EL (cell line): ENCODE measurements at places on chromosomes 5 and 9.

DNA sequence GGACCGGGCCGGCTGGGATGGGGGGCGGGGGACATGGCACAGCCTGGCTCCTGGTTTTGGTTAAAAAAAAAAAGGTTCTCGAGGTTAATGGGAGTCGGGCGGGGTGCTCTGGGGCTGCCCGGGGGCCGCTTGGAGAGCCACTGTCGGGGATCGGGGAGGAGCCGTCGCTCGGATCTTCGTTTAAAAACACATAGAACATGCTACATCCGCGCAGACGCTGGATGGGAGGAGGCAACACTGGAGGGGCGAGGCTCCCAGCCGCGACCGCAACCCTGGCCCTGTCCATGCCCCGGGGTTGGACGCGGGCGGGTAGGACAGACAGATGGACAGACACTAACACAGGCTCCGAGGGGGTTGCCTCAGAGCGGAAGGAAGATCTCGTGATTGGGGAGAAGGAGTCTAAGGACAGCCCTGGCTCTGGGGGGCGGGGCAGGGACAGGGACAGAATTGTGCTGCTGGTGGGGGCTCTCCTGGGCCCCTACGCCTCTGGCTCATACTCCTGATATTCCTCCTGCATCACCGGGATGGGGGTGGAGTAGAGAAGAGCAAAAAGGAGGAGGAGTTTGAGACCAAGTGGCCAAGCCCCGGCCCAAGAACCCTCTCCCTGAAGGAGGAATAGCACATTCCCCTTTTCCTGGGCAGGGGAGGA, 9.9 kb downstream of the SNCB start:
- peak; percentile 48 for DNase-seq

DNA sequence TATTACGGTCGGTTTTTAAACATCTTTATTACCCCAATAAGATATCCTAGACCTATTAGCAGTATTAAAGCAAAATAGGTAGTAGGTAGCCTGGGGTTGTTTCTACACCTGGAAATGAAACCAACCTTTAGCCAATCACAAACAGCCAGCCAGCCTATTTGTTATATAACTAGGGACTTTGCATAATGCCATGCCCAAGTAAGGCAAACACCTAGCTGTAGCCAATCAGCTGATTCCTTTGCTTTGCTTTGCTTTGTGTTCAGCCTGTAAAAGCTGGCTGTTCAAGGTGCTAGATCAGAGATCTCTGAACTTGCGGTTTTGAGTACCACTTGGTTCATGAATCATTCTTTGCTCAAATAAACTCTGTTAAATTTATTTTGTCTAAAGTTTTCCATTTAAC, 46.5 kb upstream of the SETD9 start:
- DNase-seq: no peak

DNA sequence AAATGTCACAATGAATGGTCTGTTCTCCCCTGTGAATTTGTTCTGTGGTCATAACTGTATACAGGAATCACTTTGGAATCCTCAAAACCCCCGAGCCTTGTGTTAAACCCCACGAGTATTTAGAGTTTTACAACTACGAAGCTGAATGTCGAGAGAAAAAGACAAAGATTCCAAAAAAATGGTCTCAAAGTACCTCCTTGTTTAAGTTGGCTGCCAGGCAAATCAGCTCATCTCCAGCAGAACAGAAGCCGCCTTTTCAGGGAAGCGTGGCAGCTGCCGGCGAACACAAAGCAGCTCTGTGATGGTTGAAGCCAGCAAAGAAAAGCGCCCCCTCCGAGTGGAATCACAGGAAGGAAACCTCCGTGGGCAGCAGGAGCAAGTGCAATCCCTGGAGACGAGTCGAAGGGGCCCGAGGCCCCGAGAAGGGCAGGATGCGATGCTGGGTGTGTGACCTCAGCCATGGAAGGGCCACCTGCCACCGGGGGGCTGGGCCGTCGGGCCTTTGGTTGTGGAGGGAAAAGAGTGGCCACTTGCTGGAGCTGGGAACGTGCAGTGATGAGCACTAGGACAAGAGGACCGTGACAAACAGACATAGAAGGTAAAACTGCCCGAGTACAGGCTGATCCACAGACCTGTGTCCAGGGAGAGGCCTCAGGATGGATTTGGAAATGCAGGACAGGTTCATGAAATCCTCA, 706.4 kb downstream of the SEMA5A start:
- DNase-seq: no peak

GRCh38 chr9:124357721-124358361, 57.4 kb downstream of the PSMB7 start:
- DNase-seq: no peak

GRCh38 chr5:84667576-84667975, 282.9 kb upstream of the EDIL3 start:
- DNase-seq: no peak

- no peak for DNase-seq
These were observed 17.2 kb downstream of the RIC1 start for GRCh38 chr9:5646116-5646515.

GRCh38 chr5:53425687-53426511, 54.5 kb upstream of the FST start:
- DNase-seq: peak; percentile 46

DNA sequence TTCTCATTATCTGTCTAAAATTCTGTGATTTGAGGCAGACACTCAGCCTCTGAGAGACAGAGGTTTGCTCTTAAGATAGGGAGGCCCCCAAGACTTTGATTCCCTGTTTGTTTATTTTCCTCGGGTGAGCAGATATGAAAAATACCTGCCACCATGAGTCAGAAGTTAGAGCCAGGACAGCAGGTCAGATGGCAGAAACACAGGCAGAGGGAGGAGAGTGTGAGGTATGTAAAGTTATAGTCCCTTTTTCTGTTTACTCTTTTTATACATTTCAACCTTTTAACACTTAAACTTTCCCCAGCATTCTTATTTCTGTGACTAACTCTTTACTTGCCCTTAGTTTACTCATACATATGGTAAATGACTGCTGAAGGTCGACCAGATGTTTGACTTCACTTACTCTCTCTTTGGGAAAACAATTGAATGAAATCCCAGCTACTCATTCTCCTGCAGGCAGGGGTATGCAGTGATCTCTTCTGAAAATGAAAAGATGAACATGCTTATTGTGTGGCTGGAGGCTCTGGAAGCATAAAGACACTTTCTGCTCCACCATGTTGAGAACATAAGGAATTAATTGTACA, 383.8 kb downstream of the NTRK2 start:
- no peak for DNase-seq

DNA sequence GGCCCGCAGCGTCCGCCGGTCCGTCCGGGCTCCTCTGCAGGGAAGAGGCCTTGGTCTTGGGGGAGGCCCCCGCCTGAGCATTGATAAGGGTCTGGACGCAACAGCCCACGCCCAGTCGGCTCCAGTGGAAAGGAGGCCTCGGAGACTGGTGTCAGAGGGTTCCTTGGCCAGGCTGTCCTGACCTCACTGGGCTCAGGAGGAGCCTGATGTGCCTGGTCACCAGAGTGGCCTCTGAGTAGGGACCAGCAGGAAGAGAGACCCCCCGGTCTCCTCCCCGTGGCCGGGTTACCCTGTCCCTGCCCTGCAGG, 13.2 kb downstream of the LMX1B start:
- no peak for DNase-seq

DNA sequence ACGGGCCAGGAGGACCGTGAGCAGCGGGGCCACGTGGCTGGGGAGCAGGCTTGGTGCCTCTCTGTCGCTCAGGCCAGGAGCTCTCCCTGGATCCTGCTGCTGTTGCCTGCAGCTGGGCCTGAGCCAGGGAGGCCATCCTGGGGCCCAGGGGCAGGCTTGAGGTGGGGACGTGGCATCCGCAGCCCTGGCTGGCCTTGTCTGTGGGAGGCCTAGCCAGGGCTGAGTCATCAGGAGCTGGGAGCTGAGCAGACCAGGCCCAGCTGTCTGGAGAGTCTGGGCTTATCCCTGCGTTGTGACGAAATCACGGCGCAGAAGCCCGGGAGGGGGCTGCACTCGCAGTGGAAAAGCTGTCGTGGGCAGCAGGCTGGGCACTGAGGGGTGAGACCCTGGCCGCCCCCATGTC, 138.8 kb upstream of the COL5A1 start:
- peak; percentile 98 for DNase-seq
